ENCODE measurements at places on chromosomes 12 and 14.
A peak's percentile ranks its signal among the peaks of the same experiment; 100 is the strongest.

GRCh38 chr12:21992823-21993222 lies 51.6 kb upstream of the ABCC9 start:
- no peak for DNase-seq

GRCh38 chr14:101069228-101069549 lies 165.7 kb upstream of the RTL1 start:
- no peak for DNase-seq

- DNase-seq, result no peak
Measured at GRCh38 chr12:103475073-103475472, 20.7 kb downstream of the C12orf42 start.

- DNase-seq, result no peak
Measured at GRCh38 chr12:62372825-62373224, 93.8 kb upstream of the MON2 start.

DNA sequence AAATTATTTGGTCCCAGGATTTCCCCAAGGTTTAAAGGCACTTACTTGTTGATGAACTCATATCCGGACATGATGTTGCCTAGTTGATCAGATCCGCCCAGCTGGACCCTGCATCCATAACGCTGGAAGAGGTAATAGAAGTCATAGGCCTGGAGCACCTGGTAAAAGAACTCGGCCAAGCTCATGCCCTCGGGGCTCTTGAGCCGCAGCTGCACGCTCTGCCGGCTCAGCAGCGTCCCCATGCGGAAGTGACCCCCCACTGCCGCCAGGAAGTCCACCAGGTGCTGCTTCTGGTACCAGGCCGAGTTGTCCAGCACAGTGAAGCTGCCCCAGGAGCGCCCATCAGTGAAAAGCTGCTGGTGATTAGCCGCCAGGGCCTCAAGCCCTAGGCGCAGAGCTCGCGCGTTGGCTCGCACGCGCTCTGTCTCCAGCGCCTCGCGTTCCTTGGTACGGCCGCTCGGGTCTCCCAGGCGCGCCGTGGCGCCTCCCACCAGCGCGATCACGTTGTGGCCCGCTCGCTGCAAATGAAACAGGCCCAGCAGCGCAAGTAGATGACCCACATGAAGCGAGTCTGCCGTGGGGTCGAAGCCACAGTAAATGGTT lies 545 bp downstream of the YARS2 start:
- peak; percentile 61 for DNase-seq

- DNase-seq, result no peak
Measured at GRCh38 chr14:39868251-39868650, 436.0 kb upstream of the FBXO33 start.

- no peak for DNase-seq
Measured at GRCh38 chr14:60002819-60003492, 83.0 kb downstream of the LRRC9 start.

DNA sequence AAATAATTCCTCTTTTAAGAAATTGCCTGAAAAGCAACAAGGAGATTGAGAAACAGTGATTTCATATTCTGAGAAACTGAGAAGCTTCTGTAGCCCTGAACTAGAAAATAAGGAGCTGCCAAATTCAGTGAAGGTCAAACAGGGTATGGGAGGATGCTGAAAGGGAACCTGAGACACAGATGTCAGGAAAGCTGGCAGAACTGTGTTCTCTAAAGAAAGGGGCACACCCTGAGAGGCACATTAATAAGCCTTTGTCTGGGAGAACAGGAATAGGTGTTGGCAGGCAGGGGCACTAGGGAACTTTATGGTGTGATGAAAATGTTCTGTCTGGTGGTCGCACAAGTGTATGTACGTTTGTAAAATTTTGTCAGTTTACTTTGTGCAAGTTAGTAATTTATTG lies 29.6 kb downstream of the VRK1 start:
- DNase-seq, result no peak

DNA sequence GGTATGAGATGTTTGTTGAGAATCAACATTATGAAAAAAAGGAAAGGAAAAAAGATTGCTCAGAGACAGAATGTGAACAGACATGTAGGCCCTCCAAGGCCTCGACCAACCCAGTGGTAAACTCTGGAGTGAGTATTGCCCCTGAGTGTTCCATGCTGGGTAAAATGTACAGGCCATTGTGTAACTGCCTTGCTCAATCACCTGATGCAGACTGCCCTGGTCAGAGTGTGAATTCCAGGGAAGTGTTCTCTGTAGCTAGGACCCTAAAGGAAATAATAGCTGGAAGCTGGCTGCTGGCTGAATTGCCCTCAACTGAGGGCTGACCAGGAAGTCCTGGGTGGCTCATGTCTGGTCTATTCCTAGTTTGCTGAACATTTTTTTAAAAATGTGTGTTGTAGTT lies 1081.4 kb upstream of the LRFN5 start:
- DNase-seq, result no peak

GRCh38 chr14:72970824-72971434 lies 44.7 kb downstream of the DCAF4 start:
- no peak for DNase-seq

DNA sequence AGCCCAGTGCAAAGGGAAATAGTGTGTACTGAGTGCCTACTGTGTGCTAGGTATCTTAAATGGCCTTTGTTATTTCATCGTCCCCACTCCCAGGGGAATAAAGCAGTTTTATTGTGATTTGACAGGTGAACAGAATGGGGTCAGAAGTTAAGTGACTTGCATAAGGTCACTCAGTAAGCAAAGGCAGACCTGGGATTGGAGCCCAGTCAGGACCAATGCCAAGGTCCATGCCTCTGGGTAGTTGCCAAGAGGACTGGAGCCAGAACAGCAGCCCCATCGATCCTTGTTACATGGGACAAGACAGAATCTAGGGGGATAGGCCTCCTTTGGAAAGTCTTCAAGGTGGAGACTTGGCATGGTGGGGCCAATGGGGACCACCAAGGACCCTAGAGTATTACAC lies 227.4 kb upstream of the PWP1 start:
- no peak for DNase-seq

Measured in iPS DF 19.7 (cell line).